Calu3 (cell line): ENCODE measurements at places on chromosomes 3 and 15. TPM values are rescaled to one million over a fixed set of nuclear protein-coding genes. Genes with fewer than 3 reads are reported as not detected.

Gene CKMT1A
- 0.66 and 1.2 TPM in 2 replicates for total RNA-seq

Gene RGMA
- total RNA-seq = 0.73 and 0.78 TPM in 2 replicates

- no peak for DNase-seq
Measured at GRCh38 chr3:122502139-122502538, 12.6 kb downstream of the KPNA1 start.

DNA sequence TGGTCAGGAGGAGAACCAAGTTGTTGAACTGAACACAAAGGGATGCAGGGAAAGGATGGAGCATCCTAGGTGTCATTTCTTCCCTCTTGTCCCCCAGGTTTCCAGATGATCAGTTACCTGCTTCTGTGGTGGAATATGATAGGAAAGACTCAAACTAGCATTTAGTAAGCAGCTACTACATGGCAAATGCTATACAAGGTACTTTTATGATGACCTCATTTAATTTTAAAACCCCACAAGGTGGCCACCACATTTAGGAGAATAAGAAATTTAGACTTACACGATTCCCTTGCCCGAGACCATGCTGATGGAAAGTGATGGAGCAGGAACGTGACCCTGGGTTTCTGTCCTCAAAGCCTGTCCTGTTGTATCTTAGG lies 40.9 kb downstream of the CCR4 start:
- no peak for DNase-seq

DNA sequence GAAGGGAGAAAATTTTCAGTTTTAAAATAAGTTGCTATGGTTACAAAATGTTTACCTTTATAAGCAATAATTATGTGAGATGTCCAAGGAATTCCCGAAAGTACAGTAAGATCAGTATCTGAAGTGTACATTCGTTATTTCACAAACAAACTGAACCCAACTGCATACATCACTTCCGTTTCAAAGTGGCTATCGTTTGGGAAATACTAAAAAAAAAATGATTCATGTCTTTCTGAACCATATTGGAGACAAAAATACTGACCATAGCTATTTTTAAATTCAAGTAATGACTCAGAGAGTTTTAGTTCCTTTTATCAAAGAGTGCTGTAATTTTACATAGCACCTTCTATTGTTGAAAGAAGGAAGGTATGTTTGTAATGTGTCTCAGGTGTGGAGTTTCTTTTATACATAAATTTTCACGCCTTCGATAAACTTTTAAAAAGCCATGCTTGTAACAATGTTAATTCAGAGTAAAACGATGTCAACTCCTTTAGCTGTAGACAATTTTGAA lies 8.0 kb upstream of the ANKRD28 start:
- DNase-seq = no peak

Gene ANKUB1
- not detected in 2 replicates for total RNA-seq

GRCh38 chr15:64048781-64049460 lies 2.6 kb upstream of the DAPK2 start:
- DNase-seq = no peak

DNA sequence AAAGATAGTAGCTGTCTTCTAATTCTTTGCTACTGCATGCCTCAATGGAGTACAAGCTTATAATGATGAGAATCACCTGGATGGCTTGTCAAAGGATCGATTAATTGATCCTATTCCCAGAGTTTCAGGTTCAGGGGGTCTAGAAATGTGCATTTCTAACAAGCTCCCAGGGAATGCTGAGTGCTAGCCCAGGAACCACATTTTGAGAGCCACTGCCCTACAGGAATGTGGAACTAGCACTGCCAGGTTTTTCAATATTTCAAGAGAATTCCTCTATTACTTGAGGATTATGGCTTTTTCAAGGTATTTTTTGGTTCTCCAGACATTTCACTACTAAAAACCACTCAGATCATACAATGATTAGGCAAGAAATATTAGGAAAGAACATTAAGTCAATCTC lies 52.7 kb downstream of the RARB start:
- DNase-seq = no peak

- no peak for DNase-seq
Measured at GRCh38 chr15:28106294-28107110, 7.4 kb upstream of the OCA2 start.

Gene CCDC39
- not detected in 2 replicates for total RNA-seq

DNA sequence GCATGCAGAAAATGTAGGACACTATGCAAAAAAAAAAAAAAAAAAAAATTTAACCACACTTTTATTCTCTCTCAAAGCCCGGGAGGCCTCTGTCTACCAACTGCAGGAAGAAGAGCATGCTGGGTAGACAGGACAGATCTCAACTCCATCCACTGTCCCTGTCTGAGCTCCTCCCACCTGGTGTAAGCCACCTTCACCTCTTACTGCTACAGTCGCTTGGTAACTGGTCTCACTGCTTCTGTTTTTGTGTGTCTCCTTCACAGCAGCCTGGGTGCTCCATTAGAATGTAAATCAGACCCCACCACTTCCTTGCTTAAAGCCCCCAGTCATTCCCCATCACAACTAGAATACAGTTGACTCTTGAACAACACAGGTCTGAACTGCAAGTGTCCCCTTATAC lies 115.1 kb upstream of the PROK2 start:
- no peak for DNase-seq

DNA sequence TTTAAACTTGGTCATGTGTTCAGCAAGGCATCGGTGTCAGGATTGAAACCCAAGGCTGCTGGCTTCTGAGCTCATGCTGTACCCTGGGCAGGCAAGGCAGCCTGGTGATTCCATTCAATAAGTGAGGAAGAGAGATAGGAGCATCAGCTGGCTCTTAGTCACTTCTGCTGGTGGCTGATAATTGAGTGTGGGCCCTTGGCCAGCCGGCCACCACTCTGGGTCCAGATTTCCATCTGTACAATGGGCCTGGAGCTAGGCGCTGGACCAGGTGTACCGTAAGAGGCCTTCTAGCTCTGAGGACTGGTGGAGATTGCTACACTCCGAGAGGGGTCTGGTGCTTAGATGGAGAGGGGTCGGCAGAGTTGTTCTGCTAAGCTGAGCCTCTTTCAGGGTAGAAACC lies 4.3 kb downstream of the CD276 start:
- DNase-seq = no peak

Gene GOLGA8H
- 0.27 TPM in 1 of 2 replicates, not detected in the other for total RNA-seq

Gene COL6A6
- not detected in 2 replicates for total RNA-seq

DNA sequence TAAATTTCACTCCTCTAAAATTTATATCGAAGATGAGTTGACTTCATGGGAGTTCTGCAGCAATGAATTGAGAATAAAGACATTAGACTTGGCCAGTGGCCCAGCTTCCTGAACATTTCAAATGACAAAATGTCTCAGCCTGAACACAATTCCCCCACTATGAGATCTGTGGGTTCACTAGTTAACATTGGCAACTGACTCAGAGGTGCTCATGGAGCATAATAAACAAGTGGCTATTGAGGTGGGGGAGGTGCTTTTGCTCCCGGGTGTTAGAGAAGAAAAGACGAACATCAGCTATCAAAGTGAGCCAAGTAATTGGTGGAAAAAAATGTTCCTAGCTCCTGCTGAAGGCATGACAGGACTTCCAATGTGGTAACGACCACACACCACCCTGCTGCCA lies 6.3 kb downstream of the ATP13A4 start:
- DNase-seq = no peak

- peak; percentile 14 for DNase-seq
Measured at GRCh38 chr3:24595796-24596195, 101.1 kb upstream of the THRB start.

DNA sequence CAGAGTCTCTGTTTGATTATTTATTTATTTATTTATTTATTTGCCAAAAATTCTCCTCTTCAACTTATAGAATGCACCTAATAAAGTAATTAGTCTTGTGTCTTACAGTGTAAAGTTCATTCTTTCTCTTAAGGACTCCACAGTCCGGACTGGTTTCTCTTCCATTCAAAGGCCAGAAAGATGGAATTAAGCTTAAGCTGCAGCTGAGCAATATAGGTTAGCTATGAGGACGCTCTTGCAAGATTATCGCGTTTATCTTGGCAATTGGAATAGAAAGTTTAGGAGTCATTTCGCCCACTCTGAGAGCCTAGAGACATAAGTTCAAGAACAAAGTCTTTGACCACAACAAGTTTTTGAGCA lies 15.0 kb downstream of the TAGLN3 start:
- DNase-seq = no peak

Gene CRYGS
- total RNA-seq = 7.2 and 9.5 TPM in 2 replicates

- DNase-seq = no peak
Measured at GRCh38 chr15:27694506-27695087, 404.5 kb downstream of the OCA2 start.

- peak; percentile 12 for DNase-seq
Measured at GRCh38 chr3:85560088-85560785, 601.4 kb downstream of the CADM2 start.

DNA sequence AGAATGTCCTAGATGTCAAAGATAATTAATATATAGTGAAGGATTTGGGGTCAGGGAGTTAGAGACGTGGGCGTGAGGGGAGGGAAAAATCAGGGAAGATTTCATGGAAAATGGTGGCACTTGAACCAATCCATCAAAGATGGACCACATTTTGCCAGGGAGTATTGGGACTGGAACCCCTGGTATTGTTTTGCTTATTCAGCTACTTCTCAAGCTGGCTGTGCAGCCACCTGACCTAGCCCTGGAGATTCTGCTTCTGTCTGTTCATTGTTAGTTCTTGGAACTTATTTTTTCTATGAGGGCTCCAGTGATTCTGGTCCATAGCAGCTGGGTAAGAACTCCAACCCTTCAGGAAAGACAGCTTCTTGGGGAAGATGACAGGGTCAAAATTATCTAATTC lies 3.3 kb upstream of the THRB start:
- DNase-seq = no peak

DNA sequence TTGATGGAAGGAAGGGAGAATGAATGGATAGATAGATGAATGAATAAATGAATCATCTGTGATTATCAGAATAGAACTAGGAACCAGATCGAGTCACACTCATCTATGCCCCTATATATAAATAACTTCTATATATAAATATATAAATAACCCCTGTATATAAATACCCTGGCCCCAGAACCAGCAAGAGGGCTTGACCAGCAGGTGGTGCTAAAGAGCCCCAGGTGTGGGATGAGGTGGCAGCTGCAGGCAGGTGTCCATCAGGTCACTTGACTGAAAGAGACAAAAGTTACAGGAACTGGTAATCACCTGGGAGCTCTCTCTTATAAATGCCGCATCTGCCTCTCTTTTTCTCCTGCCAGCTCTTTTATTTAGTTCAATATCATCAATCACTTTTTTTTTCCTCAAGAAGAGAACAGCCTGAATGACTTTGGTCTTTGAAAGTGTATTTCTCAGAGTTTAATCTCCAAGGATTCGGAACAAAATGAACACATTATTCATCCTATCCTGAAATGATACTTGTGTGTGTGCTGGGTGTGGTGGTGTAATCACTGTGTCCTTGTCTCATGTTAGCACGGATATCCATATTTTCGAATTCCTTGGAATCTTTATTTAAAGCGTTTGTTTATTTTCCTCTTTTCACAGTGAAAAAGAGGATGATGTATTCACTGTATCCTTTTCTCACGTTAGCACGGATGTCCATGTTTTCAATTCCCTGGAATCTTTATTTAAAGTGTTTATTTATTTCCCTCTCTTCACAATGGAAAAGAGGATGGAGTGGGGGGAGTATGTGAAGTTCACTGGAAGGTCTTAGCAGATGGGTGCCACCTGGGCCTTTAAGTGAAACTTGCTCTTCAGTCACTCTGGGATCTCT lies 35.4 kb upstream of the ATG7 start:
- peak; percentile 91 for DNase-seq

- DNase-seq = no peak
Measured at GRCh38 chr3:4552811-4553210, 59.7 kb downstream of the ITPR1 start.

- no peak for DNase-seq
Measured at GRCh38 chr3:43185274-43185982, 79.5 kb upstream of the POMGNT2 start.

Gene PRTG
- 6.6 and 12.0 TPM in 2 replicates for total RNA-seq

- no peak for DNase-seq
Measured at GRCh38 chr15:96070636-96071035, 259.9 kb upstream of the NR2F2 start.

- no peak for DNase-seq
Measured at GRCh38 chr3:11549580-11550140, 94.1 kb downstream of the VGLL4 start.

GRCh38 chr3:156445117-156446090 lies 109.5 kb downstream of the SSR3 start:
- no peak for DNase-seq

- DNase-seq = no peak
Measured at GRCh38 chr3:10306156-10306555, 13.4 kb upstream of the GHRL start.

DNA sequence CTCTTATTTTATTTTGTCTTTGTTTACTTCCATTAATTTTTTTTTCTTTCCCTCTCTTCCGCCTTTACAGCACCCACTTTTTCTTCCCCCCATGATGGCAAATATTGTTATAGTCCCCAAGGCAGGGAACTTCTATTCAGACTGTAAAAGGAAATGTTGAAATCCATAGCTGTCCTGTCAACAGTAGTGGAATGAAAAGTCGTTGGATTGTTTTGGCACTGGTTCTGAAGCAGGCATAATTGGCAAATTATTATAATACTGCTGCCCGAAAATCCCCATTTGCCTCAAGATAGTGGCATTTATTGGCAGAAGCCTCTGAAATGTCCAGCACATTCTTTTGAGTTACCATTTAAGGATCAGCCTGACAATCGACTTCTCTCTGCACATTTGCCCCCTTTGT lies 150.6 kb downstream of the TPRG1 start:
- no peak for DNase-seq

GRCh38 chr3:100170486-100170885 lies 56.2 kb upstream of the FILIP1L start:
- no peak for DNase-seq

Gene PLS1
- 155 and 165 TPM in 2 replicates for total RNA-seq

Gene CNTN4
- total RNA-seq = 1.6 and 2.9 TPM in 2 replicates

DNA sequence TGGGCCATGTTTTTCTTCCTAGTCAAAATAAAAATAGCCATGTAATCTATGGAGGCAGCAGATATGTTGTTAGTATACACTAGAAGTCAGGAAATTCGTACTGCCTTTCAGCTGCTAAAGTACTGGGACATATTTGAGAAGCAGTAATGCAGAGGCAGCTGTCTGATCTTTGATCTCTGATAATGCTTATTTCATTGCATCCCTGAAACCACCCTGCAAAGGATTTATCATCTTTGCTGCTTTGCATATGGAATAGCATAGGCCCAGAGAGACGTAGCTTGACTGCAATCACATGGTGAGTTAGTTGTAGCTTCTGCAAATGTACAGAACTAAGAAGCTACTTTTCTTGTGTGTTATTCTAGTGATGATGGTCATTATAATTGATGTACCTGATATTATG lies 52.4 kb downstream of the RBM6 start:
- no peak for DNase-seq

Gene MCTP2
- 30.1 and 40.5 TPM in 2 replicates for total RNA-seq

- DNase-seq = peak; percentile 55
Measured at GRCh38 chr15:45121706-45122417, 7.7 kb downstream of the DUOXA2 start.

Gene SGO1
- 29.4 and 30.2 TPM in 2 replicates for total RNA-seq

Gene SMCO1
- total RNA-seq = not detected in 2 replicates
